ENCODE measurements at places on chromosomes 6 and 20.

GRCh38 chr6:11650711-11651110 lies 113.2 kb downstream of the TMEM170B start:
- no peak for DNase-seq

- DNase-seq, result no peak
Measured at GRCh38 chr6:19895866-19896692, 58.9 kb downstream of the ID4 start.

GRCh38 chr6:116419069-116419786 lies 41.9 kb upstream of the CALHM6 start:
- no peak for DNase-seq

GRCh38 chr6:26241033-26241895 lies 123.7 kb upstream of the BTN3A2 start:
- no peak for DNase-seq

- no peak for DNase-seq
Measured at GRCh38 chr6:32809171-32809570, 7.6 kb downstream of the HLA-DOB start.

- no peak for DNase-seq
Measured at GRCh38 chr6:56853541-56853940, 101.4 kb upstream of the BEND6 start.

DNA sequence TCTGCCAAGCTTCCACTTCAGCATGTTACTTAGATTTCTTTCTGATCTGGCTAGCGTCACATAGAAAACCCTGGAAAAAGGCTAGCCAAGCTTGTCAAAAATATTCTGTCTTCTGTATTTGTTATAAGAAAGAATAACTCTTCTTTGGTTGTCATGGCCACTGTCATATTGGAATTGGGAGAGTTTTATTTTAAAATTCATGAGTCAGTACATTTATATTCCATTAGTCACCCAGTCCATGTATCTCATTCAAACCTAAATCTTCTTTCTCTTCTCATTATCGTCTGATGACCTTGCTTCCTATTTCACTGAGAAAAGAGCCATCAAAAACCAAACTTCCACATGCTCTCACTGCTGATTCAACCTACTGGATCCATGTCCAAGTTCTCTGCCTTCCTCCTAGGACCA lies 65.7 kb downstream of the EPM2A start:
- no peak for DNase-seq

DNA sequence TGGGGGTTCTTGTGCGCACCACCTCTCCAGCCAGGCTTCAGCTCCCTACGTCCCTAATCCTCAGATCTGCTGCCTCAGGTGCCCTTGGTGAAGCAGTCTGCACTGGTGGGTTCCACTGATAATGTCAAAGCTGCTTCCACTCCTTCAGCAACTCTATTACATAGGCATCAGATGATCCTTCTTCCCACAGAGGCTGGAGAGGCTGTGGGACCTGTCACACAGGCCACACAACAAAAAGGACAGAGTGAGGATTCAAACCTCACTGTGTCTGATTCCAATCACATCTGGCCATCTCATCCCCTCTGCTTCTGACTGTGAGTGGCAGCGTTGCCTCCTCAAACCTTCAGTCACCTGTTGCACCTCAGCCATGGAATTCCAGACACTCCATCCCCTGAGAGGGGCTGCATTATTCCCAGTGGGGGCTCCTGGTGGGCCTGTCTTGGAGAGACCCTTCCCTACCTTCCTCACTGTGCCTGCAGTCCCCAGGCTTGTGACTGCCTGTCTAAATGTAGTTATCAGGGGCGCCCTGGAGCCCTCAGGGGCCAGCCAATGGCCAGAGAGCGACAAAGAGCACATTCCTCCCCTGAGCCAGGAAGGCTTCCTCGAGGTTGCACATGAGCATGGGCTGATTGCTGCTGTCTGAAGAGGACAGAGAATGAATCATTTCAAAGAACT lies 211.4 kb upstream of the ECI2 start:
- no peak for DNase-seq

DNA sequence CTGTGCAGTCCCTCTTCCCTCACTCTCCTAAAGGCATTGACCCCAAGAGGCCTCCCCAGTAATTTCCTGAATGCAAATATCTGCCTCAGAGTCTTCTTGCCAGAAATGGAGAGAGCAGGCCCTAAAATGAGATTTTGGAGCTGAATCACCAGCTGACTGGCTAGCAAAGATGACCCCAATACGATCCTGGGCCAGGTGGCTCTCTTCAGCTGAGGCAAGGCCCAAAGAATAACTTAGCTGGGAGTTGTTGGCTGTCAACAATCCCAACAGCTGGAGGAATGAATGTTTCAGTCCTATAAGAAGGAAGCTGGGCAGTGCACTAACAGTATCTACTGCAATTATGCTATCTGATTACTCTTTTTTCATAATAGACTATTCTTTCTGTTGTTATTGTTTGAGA lies 37.2 kb upstream of the VGLL2 start:
- no peak for DNase-seq

GRCh38 chr6:31970604-31971271 lies 1.2 kb downstream of the DXO start:
- no peak for DNase-seq

- peak; percentile 72 for DNase-seq
Measured at GRCh38 chr6:16322666-16323312, 84.4 kb downstream of the GMPR start.

GRCh38 chr6:83770910-83771309 lies 62.0 kb upstream of the SNAP91 start:
- DNase-seq, result no peak

DNA sequence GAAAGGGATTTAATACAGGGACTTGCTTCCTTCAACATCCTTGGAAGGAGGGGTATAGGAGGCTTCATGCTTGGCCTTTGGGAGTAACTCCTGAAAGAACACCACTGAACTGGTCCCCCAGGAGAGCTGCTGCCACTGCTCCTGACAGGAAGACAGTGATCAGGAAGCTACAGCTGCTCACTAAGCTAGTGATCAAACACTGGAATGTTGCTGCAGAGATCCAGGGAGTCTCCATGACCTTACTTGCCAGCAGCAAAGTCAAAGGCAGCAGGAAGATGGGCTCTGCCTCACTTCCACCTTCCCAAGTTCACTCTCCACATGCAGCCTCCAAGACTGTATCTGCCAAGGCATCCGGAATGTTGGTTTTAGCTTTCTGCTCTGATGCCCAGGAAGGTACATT lies 31.8 kb downstream of the PIM1 start:
- DNase-seq, result no peak

DNA sequence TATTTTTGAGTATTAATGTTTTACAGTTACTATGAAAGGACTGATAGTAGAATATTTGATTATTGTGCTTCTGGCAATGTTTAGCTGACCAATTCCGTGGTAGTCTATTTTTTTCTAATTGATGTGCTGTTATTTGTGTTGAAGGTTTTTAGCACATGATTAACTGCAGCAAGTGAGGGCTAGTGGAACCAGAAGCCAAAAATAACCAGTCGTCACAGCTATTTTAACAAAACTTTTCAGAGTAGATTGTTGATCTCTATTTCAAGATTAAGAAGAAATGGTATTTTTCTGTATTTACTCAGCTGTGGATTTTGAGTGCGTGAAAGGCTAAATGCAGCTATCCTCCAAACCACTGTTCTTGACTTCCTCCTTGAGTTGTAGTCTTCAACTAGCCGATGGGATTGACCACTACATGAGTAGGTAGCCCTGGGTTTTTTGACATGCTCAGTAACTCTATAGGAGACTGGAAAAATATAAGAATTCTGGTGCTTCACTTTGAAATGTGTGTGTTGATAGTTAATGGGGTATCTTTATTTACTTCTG lies 258.0 kb downstream of the ZFAND3 start:
- DNase-seq, result no peak

DNA sequence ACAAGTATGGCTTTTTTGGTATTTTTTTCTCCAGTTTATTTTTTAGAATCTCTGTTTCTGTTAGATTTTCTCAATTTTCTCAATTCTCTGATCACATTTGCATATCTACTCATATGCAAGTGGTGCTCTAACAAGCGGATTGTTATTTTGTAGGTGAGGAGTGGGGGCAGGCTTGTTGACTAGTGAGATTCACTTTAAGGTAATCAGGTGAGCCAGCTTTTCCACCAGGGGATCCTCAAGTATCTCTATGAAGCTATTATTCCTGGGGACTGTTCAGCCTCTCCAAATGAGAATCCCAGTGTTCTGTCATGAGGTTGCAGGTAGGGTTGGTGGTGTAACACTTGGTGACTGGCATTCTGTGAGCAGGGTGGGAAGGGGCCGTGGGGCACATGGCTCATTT lies 274.3 kb upstream of the FERMT1 start:
- DNase-seq, result no peak

DNA sequence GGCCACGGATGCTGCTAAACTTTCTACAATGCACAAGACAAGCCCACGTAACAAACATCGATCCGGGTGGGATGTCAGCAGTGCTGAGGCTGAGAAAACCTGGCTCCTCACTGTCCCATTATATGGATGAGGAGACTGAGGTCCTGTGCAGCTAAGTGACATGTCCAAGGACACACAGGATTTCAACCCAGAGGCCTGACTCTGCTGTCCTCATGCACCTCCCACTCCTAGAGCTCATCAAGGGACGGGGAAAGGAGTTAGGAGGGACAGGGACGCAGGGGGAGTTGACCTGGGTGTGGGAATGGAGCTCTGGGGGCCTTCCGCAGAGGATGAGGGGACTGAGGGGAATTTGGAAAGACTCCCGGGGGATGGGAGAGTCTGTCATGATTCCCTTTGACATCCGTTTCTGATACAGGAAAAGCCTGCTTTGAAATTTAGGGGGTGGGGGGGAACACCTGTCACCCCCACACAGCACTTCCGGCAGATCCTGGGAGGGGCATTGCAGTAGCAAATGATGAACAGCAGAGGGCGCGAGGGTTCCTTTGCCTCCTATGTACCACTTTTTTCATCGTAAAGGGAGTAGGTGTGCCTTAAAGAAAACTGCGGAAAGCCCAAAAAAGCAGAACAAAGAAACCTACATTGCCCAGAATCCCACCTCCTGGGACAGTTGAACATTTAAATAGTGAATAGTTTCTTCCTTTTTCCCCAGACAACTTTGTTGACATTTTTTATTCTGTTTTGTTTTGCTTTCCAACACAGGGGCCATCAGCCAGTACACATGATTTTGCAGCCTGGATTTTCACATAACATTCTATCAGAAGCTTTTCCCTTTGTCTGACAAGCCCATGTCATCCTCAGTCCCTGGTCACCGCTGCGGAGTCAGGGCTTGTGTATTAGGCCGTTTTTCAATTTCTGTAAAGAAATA lies 48.6 kb downstream of the SLC2A10 start:
- peak; percentile 62 for DNase-seq
